Stimulated activated CD8-positive, alpha-beta memory T cell treated with anti-CD3 and anti-CD28 coated beads, Interleukin-7, amount 100 ng/mL, for 4 hours (primary cell): ENCODE measurements at places on chromosomes 4 and X.

DNA sequence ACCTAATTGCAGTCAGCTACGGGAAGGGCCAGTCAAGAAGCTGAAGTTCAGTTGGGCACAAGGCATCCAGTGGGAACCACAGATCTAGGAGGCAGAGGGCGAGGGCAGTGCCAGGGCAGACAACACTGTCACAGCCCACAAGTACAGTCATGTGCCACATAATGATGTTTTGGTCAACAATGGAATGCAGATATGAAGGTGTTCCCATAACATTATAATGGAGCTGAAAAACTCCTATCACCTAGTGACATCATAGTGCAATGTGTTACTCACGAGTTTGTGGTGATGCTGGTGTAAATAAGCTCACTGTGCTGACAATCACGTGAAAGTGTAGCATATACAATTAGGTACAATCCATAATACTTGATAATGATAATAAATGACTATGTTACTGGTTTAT is 4.5 kb upstream of the TMEM255A start:
- no peak for DNase-seq

DNA sequence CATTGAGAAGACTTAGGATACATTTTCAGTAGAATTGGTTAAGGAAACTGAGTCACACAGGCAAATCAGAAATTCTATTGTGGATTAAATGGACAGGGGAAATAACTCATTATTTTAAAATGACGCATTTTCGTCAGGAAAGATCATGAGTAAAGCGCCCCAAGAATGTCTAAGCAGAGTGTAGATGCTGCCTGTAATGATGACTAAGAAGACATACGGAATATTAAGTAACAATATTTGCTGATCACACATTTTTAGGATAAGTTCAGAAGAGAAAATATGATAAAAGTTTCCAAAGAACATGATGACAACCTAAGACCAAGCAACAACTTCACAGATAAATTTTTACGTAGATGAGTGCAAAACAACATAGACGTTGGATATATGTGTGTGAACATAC is 596.3 kb upstream of the TENM3 start:
- no peak for DNase-seq

DNA sequence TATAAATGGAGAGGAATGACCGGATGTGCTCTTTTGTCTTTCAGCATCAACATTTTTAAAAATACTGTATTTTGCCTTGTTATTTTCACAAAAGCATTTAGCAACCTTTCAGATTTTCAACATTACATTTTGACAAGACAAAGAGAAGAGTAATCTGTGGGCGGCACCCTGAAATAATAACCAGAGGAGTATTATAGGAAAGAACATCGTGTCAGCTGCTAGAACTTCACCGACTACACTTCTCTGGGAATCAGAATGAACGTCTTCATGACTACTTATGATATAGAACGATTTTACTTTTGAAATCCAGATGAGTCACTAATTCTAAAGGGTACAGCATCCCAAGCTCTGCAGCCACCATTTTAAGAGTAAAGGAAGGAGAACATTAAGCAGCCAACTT is 531.5 kb upstream of the FRG1 start:
- no peak for DNase-seq

DNA sequence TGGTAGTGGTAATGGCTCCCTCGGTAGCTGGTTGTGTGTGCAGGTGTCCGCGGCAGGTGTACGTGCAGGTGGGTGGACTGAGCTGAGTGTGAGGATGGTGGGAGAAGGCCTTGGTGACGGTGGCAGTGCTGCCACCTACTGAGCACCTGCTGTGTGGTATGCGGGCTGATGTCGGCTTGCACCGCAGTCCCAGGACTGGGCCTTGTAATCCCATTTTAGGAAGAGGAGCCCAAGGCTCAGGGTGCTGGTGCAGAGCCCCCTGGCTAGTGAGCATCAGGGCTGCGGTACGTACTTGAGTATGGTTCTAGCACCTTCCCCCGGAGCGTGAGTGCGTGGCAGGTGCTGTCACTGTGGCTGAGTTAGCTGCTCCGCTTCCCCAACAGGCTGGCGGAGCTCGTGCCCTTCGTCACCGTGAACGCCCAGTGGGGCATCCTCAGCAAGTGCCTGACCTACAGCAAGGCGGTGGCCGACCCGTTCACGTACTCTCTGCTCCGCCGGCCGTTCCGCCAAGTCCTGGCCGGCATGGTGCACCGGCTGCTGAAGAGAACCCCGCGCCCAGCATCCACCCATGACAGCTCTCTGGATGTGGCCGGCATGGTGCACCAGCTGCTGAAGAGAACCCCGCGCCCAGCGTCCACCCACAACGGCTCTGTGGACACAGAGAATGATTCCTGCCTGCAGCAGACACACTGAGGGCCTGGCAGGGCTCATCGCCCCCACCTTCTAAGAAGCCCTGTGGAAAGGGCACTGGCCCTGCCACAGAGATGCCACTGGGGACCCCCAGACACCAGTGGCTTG is 5.7 kb upstream of the CPZ start:
- no peak for DNase-seq

DNA sequence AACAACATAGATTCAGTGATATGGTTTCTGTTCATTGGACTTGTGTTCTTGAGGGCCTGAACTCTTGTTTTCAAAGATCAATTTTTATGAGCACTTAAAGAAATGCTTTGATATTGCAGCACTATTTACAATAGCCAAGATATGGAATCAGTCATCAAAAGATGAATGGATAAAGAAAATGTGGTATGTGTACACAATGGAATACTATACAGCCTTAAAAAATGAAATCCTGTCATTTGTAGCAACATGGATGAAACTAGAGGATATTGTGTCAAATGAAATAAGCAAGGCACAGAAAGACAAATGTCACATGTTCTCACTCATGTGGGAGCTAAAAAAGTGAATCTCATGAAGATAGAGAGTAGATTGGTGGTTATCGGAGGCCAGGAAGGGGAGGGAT is 21.9 kb downstream of the RNF128 start:
- DNase-seq = no peak

DNA sequence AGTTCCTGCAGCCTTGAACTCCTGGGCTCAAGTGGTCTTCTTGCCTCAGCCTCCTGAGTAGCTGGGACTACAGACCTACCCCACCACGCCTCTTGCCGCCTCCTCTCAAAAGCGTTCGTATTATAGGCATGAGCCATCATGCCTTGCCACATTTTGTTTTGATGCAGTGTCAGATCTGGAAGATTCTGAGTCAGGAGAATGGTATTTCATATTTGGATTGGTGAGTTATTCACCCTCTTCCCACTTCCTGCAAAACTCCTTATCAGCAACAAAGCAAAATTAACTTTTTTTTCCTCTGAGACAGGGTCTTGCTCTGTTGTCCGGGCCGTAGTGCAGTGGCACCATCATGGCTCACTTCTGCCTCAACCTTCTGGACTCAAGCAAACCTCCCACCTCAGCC is 29.6 kb downstream of the REST start:
- no peak for DNase-seq

DNA sequence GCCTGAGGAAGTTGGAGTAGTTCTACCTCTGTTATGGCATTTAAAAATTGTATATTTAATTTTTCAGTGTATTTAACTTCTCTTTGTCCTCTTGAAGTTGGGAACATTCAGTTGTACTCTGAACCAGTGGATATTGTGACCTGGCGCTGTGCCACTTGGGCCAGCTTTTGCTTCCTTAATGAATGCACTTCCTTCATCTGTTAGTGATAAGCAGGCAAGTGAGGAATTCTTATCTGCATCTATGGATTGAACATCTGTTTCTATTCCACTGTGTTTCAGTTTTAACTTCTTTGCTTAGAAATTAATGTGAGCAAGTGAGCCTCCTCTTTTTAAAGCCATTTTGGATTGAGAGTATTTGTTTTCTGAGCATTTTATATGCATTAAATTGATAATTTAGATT is 128.3 kb downstream of the UCHL1 start:
- no peak for DNase-seq

- DNase-seq = no peak
Observed at GRCh38 chr4:28248269-28248668, 1387.6 kb downstream of the STIM2 start.

DNA sequence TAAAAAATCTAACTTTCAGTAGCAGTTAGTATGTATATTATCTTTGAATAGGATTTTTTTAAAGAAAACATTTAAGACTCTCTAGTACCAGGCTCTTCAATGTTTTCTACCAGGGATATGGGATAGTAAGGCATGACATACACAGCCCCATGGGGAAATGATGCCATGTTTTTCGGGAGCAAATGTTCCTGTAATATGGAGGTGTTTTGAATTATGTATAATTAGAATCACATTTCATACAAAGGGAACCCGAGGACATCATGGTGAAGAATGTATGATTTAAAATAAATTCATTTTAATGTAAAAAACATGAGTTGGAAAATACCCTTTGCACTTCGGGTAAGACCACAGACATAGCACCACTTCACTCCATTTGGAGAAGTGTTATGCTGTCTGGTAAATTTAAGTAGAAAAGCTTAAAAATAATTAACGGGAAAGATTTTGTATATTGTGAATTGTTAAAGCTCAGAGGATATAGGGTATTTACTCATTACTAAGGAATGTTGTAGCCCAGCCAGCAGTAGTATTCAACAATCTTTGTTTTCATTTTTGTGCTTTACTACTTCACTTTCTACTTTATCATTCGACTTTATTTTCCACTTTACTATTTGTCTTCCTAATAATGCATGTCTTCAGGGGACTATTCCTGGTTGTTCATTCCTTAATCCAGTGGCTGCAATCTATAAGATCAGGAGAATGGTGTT is 2050.7 kb downstream of the ARAP2 start:
- DNase-seq = no peak
